Epithelial cell of esophagus (primary cell): ENCODE measurements at places on chromosomes 12 and 14.

- peak; percentile 80 for DNase-seq
Observed at GRCh38 chr14:65019944-65020566, 33.4 kb downstream of the FNTB start.

DNA sequence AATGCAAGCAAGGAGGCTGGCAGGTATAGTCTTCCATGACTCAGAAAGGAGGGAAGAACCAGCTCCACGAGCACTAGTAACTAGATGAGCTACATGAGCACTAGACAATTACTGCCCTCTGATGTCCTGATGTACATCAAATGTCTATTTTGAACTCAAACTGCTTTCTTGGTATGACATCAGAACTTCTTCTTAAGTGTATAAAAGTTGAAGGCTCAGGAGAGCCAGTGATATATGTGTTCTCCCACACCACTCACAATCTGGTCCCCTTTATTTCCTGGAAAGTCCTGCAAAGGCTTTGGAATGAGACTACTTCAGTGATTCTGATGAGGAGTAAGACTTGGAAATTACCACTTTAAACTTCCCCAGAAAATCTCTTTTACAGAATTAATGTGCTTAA, 18.5 kb upstream of the DHRS7 start:
- DNase-seq, result peak; percentile 78

DNA sequence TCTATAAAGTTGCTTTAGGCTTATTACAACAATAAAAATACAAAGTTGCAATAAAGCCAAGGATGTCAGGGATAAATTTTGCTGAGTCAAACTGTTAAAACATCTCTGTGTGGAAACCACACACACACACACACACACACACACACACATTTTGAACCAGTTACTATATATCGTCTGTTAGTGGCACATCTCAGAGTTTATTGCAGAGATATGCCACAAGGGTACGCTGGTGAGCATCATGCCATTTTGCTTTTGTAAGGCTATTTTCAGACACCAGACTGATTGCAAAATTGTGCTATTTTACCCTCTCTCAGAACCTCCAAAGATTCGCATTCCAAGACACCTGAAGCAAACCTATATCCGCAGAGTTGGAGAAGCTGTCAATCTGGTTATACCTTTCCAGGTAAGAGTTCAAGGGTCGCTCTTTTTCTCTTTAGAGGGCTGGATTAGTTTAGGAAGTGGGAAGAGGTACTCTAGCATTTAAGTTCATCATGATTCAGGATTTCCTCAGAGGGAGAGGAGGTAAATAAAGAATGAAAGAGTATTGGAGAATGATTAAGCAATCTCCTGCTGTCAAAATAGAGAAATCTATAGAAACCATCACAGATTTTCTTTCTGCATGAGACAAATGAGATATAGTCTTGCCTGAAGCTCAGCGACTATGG, 27.3 kb upstream of the CHPT1 start:
- peak; percentile 36 for DNase-seq

GRCh38 chr12:55019784-55020183, at the start of gene NEUROD4:
NEUROD4 (plus strand) TSS chr12:55019974; CDS start chr12:55026440, 6,466 bp downstream.
- peak; percentile 73 for DNase-seq

GRCh38 chr12:4440187-4440941, 5.3 kb downstream of the FGF6 start:
- no peak for DNase-seq

GRCh38 chr12:53532021-53532420, 24.7 kb upstream of the NPFF start:
- DNase-seq, result no peak

GRCh38 chr14:88962356-88962755, 137.9 kb downstream of the TTC8 start:
- no peak for DNase-seq

DNA sequence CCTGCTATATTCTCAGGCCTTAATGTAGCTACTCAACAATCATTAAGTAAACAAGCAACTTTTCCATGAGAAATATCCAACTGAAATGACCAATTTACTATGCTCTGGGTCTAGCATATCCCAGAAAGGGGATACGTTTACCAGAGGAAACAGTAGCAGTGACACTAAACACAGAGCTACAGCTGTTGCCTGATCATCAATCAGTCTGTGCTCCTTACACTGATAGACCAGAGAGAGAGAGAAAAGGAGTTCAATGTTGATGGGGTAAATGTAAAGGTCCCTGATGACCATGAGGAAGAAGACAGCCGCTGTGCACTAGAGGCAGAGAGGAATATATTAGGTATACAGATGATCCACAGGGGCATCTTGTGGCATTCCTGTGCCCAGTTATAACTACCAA, 397.2 kb upstream of the USP15 start:
- no peak for DNase-seq

DNA sequence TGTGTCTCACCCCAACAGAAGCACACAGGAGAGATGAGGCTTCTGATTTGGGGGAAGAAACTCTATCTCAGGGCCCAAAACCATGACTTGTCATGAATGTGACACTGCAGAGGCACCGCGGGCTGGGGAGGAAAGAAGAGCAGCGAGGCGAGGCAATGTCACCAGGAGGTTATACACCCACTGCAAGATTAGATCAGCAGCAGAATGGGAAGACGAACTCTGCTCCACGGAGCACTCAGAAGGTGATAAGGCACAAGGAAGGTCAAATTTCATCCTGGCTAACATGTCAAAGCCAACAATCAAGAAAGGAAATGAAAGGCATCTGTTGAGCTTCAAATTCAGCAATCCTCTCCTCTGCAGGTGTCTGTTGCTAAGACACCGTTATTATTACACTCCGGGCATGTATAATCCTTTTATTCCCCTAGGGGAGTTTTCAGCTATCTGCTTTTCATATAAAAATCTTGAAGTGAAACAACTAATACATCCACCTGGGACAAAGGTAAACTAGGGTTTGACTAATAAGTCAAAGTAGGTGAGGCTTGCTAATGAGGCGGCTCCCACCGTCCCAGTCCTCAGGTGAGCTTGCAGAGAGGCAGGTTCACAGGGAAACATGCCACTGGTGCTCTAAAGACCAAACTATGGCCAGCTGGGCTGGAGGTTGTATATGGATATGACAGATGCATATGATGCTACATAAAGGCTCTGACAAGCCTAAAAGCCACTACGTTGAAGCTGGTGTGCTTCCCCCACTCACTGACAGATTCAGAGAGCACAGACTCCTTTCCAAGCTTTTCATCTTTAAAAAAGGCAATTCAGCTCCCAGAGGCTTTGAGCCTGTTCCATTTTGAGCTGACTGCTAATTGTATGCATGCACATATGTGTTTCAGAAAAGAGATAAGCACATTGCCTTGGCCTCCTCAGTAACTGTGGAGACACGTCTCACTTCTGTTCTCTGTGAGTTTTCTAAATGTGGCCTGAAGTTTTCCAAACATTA, 221.2 kb downstream of the NELL2 start:
- DNase-seq, result no peak

- DNase-seq, result peak; percentile 96
Observed at GRCh38 chr14:68468437-68469207, 324.2 kb downstream of the ZFP36L1 start.

- no peak for DNase-seq
Observed at GRCh38 chr14:82425261-82425660, 891.6 kb upstream of the SEL1L start.

GRCh38 chr14:24456980-24457379, 14.4 kb upstream of the SDR39U1 start:
- peak; percentile 45 for DNase-seq

GRCh38 chr12:85796001-85796400, 40.2 kb downstream of the RASSF9 start:
- no peak for DNase-seq

DNA sequence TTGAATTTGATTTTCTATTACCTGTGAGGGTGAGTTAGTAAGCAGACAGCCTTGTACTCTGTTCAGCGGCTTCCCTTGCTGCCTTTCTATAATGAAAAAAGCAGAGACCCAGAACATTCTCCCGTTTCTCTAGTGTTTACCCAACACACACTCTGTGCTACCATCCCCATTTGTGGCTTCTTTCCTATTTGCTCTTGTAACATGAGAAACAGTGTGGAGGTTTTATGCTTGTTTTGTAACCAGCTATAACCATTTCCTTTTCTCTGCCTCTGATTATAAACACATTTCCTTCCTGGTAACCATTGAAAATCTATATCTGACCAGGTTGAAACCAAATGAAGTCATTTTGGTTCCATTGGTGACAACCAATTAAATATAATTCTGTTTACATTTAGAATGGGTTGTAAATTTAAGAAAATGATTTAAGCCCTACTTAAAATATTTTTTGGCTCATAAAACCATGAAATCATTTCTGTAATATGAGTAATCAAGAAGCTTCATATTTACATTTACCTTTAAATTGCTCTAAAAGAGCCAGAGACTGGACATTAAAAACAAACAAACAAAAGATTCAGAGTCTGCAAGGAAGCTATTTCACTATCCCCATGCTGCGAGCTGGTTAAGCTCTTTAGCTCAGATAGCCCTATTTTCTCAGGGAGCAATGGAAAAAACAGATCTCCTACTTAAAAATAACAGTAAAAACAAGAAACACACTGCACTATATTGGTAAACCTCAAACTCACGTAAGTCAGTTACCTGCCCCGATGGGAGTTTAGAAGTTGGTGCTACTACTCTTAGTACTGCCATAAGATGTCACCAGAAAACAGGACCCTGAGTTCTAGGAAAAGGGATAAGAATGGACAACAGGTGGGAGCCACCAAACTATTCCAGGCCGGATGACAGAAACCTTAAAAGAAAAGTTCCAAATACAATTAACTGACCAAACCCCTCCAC, 206.5 kb upstream of the EEA1 start:
- no peak for DNase-seq

GRCh38 chr14:88829188-88829587, 4.7 kb downstream of the TTC8 start:
- DNase-seq, result no peak

- no peak for DNase-seq
Observed at GRCh38 chr12:65731771-65732170, 92.5 kb upstream of the HMGA2 start.

- DNase-seq, result peak; percentile 95
Observed at GRCh38 chr14:94345344-94346064, 22.4 kb upstream of the SERPINA6 start.

GRCh38 chr14:92579244-92579936, 65.8 kb downstream of the RIN3 start:
- no peak for DNase-seq

DNA sequence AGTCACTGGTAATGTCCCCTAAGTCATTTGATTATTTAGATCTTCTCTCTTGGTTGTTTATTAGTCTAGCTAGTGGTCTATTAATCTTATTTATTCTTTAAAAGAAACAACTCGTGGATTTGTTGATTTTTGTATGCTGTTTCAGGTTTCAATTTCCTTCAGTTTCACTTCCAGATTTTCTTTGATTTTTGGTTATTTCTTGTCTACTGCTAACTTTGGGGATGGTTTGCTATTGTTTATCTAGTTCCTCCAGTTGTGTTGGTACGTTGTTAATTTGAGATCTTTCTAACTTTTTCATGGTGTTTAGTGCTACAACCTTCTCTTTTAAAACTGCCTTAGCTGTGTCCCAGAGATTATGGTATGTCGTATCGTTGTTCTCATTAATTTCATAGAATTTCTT, 18.5 kb upstream of the CD69 start:
- no peak for DNase-seq

GRCh38 chr12:132824053-132824452, 4.6 kb downstream of the GOLGA3 start:
- peak; percentile 80 for DNase-seq

DNA sequence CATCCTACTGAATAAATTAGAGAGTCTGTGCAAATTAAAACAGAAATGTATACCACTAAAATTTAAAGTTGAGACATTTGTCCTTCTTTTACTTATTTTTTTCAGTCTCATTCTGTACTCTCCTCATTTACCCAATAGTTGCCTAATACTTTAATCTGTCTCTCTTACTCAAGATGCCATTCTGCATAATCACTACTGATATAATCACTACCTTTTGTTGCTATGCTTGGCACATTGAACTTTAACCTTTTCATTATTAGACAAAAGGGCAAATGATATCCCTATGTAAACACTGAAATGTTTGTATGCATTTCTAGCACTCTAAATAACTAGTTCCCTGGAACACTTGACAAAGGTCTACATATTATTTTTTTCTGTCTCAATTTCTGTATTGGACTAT, 1108.3 kb upstream of the FLRT2 start:
- peak; percentile 39 for DNase-seq

- DNase-seq, result peak; percentile 8
Observed at GRCh38 chr12:87270919-87271318, 758.3 kb downstream of the C12orf50 start.

DNA sequence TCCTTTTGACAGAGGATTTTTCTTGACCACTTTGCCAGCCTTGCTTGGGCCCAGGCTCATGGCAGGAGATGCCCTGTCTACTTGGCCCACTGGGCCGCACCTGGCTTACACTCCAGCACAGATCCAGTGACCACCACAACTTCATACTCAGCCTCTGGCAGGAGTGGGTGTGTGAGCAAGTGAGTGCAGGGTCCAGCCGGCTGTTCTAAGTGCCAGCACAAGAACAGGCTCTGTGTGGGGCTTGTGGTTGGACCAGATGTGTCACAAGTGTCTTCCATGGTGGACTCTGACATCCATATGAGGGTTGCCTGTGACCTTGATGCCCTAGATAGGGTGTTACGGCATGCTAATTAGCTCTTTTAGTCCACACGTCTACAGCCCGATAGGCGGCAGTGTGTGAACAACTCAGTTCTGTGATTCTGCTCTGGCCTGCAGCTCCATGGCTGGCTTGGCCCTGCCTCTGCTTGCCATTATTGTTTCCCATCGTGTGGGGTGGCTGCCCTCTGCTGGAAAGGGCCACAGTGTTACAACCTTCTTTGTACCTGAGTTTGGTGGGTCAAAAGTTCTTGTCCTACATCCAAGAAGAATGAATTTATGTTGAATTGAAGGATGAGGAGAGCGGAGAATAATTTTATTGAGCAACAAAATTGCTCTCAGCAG, 1089.1 kb downstream of the SLC6A15 start:
- DNase-seq, result peak; percentile 75

DNA sequence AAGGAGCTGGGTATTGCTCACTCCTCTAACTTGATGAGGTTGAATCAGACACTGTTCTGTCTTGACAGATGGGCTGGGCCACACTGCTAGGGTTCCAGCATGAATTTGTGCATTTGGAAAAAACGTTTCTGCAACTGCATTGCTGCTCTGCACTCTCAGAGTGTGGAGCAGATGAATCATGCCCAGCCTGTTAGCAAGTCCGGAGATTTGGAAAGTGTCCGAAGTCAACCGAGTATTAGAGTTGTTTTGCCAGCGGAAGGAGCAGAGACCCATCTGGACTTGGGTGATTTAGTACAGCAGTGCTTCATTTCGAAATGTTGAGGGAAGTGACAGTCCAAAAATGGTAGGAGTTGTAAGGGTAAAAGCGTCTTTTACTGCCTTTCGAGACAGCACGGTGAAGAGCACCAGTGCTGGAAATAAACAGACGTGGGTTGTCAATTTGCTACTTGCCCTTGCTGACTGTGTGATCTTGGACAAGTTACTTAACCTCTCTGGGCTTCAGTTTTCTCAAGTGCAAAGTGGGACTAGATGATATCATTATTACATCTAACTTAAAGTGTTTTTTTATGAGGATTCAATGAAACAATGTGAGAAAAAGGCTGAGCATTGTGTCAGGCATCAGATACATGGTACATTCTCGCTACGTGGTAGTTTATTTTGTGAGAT, 139.5 kb downstream of the CHST11 start:
- DNase-seq, result peak; percentile 53
